ENCODE measurements at places on chromosomes 2 and 18.

GRCh38 chr2:46294176-46294836 lies 2.9 kb upstream of the EPAS1 start:
- DNase-seq = no peak

DNA sequence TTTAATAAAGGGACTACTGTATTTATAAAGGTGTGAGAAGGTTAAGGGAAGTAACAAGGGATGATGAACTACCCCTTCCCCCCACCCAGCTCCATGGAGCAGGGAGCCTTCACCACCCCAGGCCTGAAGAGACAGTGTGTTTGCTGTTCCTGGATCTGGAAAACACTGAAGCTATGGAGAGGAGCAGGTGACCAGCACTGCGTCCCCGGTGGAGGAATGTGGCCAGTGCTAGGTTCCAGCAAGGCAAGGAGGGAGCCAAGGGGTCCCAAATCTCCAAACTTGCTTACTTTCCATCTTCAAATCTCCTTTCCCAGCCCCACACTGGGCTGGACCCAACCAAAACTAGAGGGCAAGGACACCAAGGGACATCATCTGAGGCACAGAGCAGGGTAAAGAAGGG lies 128.7 kb upstream of the CD302 start:
- no peak for DNase-seq

DNA sequence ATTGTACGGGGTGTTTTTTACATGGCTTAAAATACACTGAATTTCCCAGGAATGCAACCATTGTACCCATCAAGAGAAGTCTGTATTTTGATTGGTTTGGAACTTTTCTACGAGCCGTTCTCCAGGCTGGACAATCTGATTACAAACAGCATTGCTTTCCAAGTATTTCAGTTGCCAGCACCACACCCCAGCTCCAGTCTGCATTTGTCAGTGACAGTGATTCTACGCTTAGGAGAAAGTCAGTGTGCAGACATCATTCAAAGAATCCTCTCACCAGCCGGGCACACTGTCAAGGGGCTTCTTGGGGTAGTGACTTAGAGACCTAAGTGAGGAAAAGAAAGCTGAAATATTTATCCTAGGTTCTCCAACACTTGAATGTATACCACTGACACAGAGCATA lies 194.1 kb downstream of the ANAPC1 start:
- no peak for DNase-seq

DNA sequence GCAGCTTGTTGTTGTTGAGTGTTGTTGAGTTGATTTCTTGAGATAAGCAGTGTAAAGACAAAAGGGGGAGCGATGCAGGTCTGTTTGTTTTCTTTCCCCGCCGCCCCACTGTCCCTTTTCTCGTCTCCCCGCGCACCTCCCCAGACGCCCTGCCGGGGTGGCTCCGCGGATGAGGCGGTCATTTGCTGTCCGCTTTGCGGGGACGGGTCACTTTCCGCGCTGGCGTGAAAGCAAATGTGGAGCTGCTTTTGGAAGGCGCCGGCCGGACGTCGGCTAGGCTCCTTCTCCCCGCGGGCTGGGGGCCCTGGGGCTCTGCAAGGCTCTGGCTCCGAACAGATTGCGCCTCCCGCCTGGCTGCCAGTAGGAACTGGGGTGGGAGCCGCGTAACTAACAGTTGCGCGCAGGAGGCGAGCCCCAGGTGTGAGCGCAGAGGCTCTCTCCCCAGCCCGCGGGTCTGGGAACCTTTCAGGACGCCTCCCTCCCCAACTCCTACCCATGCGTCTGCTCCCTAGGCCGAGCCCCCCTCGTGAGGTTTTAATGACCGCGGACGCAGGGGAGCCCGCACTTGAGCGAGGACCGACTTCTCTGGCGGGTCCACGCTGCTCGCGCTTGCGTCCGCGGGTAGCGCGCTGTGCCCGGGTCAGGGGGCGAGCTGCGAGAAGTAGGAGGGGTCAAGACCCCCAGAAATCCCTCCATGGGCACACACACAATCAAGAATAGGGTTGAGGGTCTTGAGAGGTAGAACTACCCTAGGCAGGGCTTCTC lies 146.6 kb downstream of the MEIS1 start:
- no peak for DNase-seq

- DNase-seq = no peak
These were observed 93.8 kb upstream of the KCNH7 start for GRCh38 chr2:162932416-162932815.

DNA sequence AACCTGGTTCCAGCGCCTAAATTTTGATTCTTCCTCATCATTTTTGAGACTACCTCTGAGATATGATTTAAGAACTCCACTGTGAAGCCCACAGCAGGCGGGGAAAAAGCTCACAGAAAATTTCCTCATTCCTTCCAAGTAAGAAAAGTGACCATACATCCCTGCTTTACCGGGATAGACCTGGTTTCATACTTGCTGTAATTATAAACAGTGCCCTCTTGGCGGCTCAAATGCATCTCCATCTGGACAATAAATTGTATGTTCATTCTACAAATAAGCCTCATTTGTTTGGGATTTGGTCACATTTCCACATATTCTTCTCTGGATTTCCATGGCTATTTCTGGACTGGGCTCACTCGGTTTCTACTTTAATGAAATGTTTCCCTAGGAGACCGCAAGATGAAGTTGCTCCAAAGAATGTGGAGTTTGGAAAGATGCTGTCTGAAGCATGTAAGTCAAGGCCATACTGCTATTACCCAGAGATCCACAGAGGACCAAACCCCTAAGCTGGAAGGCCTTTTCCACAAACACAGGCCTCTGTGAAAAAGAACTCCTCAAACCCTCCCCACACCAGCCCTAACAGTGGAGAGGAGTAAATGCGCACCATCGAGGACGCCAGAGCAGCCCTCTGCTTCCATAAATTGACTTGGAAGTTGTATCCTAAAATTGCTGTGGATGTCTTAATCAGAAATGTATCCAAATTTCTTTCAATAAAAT lies 13.9 kb downstream of the STAT1 start:
- DNase-seq = no peak

DNA sequence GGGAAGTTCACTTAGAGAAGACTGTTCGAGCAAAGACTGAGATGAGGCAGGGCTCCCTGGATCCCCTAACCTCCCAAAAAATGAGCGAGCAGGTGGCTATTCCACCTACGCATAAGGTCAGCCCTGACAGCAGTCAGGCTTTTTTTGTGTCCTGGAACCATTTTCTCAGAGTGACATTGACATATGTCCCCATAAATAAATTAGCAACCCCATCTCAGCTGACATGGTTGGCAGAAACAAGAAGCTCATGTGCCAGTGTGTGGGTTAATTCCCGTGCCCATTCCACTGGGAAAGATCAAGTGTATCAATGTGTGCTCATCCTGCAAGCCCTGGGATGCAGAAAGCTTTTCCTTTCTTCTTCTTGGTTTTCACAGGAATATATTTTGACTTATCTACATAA lies 740.4 kb upstream of the CELF4 start:
- no peak for DNase-seq

Data from NCI-H1048 (cell line).